ENCODE measurements at places on chromosomes 16 and 17.

GRCh38 chr16:14354561-14355351, 275.3 kb downstream of the PARN start:
- no peak for DNase-seq

DNA sequence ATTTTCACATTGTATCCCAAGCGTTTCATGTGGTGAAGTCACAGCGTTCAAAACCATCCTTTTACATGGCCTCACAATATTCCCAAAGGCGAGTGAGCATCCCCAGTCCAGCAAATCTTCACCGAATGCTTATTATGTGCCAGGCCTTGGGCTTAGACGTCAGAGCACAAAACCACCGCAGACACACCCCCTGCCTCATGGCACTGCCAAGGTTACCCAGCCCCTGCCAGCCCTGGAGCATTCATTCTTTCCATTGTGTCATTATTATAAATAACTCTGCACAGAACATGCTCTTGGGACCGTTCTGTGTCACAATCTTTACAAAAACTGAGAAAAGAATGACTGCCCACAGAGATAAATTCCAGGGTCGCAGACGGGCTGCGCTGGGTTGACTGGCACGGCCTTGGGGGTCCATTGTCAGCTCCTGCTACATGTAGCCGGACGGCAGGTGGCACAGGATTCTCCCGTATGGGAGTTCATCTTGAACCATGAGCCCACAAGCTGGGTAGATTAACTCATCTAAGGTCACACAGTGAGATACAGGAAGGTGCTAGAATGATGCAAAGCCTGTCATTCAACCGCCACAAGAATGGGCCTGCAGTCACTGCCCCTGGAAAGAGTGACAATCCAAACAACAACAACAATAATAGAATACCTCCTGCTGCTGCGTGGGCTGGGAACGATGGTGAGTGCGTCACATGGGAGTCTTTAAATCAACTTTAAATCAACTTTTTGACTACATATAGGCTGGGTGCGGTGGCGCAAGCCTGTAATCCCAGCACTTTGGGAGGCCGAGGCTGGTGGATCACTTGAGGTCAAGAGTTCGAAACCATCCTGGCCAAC, 4.5 kb upstream of the NECAB2 start:
- peak; percentile 18 for DNase-seq

DNA sequence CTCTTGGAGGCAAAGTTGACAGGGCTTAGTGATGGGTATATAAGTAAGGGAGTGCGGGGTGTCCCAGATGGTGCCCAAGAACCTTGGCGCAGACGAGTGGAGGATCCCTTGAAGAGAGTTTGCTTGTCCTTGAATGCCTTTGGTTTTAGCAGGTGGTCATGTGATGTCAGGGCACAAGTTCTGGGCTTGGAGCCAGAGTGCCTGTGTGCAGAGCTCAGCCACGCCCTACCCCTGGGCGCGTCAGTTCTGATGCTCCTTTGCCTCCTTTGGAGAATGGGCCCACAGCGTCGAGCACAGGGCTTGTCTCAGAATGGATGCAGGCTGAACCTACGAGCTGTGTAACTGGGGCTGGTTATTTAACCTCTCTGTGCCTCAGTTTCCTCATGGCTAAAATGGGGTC, 412.2 kb upstream of the EEF2KMT start:
- no peak for DNase-seq

DNA sequence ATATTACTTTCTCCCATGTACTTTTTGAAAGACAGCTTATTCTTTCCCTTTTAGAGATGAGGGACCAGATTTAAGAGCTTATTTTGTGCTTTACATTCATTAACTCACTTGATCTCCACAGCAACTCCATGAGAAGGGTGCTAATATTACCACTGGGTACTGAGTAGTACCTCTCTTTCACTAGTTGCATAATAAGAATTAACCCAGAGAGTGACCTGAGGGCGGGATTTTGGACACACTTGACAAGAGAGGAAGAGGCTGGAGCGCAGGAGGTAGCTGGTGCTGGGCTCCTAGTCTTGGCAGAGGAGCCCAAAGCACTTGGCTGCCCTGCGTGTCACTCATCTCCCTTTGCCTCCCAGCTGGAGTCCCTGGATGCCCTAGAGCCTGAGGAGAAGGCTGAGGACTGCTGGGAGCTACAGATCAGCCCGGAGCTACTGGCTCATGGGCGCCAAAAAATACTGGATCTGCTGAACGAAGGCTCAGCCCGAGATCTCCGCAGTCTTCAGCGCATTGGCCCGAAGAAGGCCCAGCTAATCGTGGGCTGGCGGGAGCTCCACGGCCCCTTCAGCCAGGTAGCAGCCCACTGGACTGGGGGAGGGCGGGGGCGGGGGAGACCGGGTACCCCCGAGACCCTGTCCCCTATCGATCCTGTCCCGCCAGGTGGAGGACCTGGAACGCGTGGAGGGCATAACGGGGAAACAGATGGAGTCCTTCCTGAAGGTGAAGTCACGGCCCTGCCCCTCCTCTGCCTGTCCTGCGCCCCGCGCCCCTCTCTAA, 1.7 kb upstream of the MAZ start:
- DNase-seq: no peak

DNA sequence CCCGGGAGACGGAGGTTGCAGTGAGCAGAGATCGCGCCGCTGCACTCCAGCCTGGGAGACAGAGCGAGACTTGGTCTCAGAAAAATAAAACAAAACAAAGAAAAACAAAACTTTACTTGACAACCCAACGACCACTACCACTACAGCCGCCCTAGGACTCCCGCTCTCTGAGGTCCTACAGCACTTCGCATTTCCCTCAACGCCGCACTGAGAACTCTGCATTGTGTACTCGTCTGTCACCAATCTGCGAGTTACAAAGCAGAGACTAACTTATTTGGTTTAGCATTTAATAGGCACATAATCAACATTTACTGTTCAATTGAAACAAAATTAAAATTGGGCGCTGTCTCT, 479 bp upstream of the ZNF207 start:
- DNase-seq: peak; percentile 55

DNA sequence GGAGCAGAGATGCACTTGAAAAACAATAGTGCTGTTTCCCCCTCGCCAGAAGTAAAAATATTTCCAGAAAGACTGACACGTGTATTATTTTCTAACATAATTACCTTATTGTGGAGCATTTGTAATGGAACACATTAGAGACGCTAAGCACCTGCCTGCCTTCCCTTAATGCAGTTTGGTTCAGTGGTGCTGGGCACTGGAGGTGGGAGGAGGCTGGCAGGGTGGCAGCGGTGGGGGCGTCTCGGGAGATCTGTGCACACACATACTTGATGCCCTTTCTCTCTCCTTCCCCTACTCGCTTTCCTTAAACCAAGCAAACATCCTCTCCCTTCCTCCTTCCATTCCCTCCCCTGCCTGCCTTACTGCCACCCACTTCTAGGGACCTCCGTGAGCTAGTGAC, 156.6 kb upstream of the SDK2 start:
- DNase-seq: no peak

DNA sequence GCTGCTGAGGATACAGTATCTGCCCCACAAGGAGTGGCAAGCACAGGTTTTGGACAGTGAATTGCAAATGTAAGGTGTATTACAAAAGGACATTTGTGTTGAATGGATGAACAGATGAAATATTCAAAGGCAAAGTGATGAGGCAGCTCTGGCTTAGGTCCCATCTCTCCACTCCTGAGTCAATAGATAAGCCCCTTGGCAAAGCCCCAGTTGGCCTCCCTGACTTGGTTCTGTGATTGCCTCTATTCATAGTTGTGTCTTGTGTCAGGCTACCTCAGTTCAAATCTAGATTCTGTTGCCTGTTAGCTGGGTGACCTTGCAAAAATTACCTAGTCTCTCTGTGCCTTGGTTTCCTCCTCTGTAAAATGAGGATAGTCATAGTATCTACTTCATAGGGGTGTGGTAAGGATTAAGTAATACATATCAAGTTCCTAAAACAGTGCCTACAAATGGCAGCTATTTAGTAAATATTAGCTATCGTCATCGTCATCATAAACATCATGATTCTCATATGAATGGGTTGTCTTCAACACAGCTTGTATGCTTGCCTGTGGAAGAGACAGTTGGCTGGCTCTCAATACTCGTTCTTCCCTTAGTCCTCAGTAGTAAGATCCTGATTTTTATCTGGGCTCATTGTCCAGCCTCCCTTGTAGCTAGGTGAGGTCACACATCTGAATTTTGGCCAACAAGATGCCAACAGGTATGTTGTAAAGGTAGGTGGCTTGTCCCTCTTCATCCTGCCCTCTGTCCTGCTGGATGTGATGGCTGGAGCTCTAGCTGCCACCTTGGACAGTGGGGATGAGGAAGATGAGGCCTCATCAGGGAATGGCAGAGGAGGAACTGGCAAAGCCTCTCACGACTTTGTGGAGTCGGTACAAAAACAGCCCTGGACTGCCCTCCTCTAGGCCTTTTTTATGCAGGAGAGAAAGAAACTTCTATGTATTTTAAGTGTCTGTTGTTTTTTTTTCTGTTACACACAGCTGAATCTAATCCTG, 2.1 kb upstream of the MFAP4 start:
- peak; percentile 37 for DNase-seq

- no peak for DNase-seq
Observed at GRCh38 chr16:84604477-84605013, 13.3 kb downstream of the COTL1 start.

GRCh38 chr16:84369105-84369504, 767 bp downstream of the ATP2C2 start:
- DNase-seq: no peak

- no peak for DNase-seq
Observed at GRCh38 chr17:63786971-63787711, 13.2 kb downstream of the DDX42 start.

- DNase-seq: no peak
Observed at GRCh38 chr16:25279491-25279890, 21.8 kb upstream of the ZKSCAN2 start.

DNA sequence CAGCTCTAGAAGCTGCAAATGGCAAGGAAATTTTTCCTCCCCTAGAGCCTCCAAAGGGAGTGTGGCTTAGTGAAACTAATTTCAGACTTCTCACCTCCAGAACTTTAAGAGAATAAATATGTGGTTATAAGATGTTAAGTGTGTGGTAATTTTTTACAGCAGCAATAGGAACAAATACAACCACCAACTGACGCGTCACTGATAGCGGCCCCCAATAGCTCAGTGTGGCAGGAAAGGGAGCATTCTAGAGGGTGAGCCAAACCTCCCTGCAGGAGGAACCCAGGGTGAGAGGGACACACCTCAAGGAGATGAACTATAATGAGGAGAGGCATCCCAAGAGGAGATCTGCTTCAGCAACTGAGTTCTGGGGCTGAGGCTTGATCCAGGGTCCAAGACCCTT, 4.0 kb downstream of the CCL4 start:
- no peak for DNase-seq

GRCh38 chr17:17499402-17500145, 3.4 kb upstream of the RASD1 start:
- no peak for DNase-seq

DNA sequence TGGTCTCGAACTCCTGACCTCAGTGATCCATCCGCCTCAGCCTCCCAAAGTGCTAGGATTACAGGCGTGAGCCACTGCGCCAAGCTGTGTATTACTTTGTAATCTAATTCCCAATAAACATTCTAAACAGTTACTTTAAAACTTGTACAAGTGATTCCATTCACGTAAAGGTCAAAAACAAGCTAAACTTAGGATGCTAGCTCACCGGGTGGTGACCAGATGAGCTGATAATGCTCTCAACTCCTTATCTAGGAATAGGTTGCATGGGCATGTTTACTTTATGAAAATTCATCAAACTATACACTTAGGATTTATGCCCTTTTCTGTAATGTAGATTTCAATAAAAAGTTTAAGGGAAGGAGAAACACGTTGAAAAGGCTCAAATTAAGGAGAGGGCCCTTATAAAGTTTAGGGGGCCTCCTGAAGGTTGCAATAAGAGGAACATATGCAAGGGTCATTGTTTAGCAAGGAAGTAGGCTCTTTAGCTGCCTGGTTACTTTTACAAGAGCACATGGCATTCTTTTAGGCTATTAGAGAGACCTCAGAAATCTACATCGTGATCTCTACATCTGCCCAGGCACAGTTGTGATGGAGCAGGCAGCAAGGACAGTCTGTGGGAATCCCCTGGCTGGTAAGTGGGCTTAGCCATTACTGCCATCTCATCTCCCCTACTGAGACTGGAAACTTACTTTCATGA, 13.3 kb downstream of the CDR2 start:
- DNase-seq: no peak

- DNase-seq: no peak
Observed at GRCh38 chr17:74547264-74547663, 1.3 kb upstream of the CD300C start.

DNA sequence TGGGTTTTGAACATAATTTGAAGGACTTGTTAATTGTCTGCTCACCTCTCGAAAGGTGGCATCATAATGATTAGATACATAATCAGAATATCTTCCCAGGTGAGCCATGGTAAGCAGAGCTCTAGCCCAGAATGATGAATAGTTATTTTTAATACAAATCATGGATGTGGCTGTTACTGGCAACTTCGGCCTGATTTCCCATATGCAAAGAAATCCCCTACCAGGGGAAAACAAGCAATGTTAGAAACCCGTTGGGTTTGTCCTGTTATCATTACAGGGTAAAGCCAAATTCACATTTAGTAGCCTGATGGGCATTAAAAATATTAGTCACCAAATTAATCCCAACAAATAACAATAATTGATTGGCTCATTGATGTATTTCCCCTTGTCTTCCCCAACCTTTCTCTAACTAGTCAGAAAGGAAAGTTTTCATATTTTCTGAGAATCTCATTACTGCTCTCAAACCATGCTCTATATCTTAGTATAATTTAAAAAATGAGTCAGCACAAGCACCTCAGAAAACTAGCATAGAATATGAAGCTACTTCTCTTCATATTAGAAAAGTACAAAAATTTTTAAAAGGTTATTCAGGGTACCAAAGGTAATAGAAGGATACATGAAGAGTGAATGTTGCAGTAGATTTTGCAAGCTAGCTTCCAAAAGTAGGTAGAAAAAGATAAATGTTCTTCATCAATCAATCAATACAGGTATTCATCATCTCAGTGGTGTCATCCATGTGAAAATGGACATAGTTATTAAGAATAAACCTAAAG, 5.0 kb downstream of the STAT5B start:
- DNase-seq: no peak

GRCh38 chr17:70022175-70022574, 52.9 kb upstream of the KCNJ16 start:
- DNase-seq: no peak

DNA sequence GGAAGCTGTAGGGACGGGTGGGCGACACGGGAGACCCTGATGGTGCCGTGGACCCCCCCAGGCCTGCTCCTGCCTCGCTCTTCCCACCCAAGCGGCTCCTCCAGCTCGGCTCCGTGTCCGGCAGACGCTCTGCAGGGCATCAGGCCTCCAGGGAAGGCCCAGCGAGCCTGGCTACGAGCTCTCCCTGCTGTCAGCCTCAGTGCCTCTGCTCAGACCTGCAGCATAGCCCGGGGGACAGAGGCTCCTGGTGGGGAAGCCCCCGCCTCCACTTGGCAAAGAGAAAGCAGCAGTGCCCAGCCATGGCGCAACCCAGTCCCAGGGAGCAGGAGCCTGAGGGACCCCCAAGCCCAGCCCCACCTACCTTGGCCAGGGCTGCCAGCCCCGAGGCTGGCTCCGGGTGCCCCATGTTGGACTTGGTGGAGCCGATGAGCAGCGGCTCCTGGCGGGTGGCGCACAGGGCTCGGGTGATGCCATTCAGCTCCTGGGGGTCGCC, 5.9 kb downstream of the FASN start:
- peak; percentile 40 for DNase-seq

Measured in right forelimb (tissue), 1 donor.